ENCODE measurements at places on chromosomes 6 and 20.
A peak's percentile ranks its signal among the peaks of the same experiment; 100 is the strongest.

DNA sequence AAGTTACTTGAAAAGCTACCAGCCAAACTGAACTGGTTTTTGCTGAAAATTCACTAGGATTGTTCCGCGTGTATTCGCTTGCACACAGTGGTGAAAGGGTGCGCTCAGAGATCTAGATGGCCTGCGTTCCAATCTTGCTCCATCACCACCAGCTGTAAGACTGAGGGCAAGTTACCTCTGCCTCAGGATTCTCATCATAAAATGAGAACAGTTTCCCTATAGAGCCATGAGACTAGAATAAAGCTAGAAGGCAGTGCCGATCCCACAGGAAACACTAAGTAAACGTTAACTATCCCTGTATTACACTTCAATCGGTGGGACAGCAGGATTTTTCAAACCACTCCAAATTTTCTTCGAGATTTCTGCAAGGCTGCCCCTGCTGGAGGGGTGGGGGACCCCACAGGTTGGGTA lies 838 bp downstream of the AHCY start:
- DNase-seq = no peak

GRCh38 chr20:2402271-2402980 lies 21.7 kb downstream of the TGM6 start:
- no peak for DNase-seq

DNA sequence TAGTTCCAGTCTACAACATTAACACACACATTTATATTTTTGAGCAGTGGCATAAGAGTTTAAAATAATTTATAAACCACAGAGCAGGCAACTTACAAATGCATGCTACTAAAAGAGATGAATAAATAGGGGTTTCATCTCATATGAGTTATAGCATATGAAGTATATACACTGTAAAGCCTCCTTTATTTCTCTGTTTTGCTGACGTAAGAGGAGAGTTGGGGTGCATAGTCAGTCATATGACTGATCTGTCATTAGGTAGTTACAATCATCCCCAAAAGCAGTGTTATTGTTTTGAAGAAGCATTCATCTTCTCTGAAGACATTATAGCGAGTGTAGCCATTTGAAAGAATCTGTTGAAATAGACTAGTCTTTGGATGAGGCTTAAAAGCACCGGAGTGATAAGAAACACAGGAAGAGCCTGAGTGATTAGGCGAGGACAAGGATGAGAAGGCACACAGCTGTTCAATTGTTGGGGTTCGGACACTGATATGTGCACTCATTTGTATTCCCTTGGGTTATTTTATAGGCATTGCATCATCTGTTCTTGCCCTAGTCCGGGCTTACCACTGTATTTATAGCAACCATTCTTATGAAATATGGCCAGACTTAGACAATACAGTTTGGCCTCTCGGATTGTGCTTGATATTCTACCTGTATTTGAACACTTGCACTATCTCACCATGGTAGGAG lies 325.7 kb downstream of the SAMD5 start:
- no peak for DNase-seq

- DNase-seq = no peak
These were observed 607.3 kb upstream of the CITED2 start for GRCh38 chr6:139981768-139982181.

DNA sequence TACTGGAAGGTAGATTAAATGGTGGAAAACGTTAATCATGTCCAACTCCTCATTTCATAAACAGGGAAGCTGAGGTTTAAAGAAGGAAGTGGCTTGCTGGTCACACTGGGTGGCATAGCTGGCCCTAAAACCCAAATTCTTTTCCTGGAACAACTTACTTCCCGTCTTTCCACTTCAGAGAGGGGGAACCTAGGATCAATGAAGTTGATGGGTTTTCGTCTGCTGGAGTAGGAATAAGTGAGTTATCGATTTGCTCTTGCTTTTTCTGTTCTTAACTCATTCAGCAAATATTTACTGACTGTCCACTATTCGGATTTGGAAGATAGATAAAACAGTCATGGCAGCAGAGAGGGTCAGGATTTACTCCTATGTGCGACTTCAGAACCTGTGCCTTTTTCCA lies 1.2 kb upstream of the SYS1 start:
- no peak for DNase-seq

DNA sequence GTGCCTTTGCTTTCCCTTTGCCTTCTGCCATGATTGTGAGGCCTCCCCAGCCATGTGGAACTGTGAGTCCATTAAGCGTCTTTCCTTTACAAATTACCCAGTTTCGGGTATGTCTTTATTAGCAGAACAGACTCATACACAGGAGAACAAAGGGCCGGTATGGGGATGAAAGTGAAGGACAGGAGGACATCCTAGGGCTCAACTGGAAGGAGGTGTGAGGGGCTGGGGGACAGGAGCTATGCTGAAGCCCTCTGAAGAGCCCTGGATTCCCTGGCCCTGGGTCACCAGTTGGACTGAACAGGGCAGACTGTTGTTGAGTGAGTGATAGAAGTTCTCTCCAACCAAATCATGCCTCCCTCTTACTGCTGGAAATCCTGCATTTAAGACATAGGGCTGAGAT lies 105.8 kb downstream of the SCML4 start:
- DNase-seq = no peak

GRCh38 chr6:41066867-41067304 lies 5.3 kb downstream of the OARD1 start:
- peak; percentile 63 for DNase-seq

DNA sequence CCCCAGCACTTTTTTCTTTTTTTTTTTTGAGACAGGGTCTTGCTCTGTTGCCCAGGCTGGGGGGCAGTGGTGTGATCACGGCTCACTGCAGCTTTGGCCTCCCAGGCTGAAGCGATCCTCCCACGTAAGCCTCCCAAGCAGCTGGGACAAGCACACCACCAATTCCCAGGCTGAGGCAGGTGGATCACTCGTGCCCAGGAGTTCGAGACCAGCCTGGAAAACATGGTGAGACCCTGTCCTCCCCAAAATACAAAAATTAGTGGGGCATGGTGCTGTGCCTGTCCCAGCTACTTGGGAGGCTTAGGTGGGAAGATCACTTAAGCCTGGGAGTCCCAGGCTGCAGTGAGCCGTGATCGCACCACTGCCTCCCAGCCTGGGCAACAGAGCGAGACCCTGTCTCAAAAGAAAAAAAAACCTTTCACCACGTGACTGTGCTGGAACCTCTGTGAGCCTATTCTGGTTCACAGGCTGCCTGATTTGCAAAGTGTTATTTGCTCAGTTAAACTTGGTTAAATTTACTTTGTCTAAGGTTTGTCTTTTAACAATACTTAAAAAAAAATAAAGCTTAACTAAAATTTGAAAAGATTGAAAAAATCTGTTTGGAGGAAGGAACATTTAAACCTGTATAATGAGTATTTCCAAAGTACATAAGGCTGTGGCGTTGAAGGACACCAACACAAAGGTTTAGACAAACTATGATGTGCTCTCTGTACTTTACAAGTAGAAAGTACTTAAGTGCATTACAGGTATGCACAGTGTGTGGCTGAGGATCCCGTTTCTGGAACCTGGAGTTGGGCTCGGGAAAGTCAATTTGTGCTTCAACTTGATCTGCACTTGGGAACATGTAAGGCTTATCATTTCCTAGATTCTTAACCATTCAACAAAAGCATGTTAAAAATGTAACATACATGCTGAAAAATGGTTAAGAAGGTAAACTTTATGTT lies 55.0 kb downstream of the PPP1R3G start:
- DNase-seq = no peak

DNA sequence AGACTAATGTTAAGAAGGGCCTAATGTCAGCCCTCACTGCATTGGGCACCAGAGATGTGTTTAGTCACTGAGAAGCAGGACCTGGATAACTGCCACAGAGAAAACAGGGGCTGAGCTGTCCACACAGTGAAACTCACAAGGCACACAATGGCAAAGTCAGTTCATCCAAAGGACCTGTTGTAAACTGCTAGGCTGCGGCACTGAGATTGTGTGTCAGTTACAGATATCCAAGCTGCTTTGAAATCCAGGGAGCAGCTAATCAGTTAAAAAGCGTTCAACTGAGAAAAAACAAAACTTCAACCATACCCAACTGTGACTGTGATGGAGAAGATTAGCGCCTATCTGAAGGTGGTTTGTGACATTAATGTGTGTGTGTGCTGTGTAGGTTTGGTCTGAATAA lies 27.8 kb upstream of the TMEM14A start:
- no peak for DNase-seq

GRCh38 chr6:46584586-46584985 lies 68.0 kb downstream of the CYP39A1 start:
- no peak for DNase-seq

GRCh38 chr20:53578492-53579222 lies 15.0 kb downstream of the ZNF217 start:
- DNase-seq = no peak

- DNase-seq = no peak
These were observed 562 bp downstream of the GGT7 start for GRCh38 chr20:34871966-34872621.

DNA sequence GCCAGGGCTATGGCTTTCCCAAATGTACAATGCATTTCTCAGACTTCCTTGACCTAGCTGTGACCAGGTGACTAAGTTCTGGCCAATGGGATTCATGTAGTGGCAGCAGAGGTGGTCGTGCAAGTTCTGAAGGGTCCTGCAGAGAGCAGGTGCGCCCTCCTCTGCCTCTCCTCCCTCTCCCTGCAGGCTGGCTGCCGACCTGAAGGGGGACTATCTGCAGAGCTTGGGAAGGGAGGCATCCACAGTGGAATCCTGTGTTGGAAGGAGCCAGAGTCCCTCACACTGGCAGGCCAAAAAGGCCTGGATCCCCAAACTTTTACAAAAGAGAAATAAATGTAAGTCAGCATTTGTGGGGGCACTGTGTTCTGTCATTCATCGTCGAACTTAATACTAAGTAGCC lies 66.6 kb downstream of the CDH26 start:
- no peak for DNase-seq

DNA sequence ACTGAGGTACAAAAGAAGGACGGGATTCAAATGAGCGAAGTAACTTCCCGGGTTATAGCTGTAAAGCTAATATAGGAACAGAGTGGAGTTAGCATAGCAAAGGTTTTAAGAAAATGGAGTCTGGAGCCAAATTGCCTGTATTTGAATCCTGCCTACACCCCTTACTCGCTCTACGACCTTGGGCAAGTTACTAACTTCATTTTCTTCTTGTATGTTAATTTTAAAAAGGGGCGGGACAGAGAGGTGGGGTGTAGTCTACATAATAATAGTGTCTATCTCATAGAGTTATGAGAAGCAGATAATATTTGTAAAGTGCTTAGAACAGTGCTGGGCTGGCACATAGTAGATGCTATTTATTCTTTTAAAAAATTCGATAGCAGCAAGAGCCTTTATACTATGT lies 705 bp downstream of the ZSCAN23 start:
- DNase-seq = no peak

GRCh38 chr20:53840532-53840931 lies 229.9 kb downstream of the BCAS1 start:
- no peak for DNase-seq

DNA sequence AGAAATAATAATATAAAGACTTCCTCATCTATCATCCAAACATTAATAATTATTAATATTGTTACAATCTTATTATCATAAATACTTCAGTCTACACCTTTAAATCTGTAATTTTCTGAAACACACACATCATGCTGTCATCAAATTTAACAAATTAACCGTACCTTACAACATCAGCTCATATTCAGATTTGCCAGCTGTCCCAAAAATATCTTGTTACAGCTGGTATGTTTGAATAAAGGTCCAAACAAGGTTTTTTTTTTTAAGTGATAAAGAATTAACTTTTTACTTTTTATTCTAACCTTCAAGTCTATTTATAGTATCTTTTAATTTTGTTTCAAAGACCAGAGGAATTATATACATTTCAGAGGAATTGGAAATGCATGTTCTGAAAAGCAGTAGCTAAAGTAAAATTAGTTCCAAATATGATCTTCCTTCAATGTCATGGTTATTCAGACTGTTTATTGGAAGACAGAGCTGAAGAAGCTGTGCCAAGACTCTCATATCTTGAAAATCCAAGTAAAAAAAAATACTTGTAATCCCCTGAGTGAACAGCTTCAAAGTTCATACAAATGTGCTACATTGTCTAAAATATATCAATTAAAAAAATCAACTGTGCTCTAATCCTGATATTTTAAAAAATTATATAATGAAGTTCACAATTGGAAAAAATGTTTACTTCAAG lies 161.7 kb upstream of the BMP5 start:
- DNase-seq = no peak

- no peak for DNase-seq
These were observed 27.6 kb downstream of the SLC22A23 start for GRCh38 chr6:3429211-3429610.

- no peak for DNase-seq
These were observed 31.2 kb upstream of the MANEA start for GRCh38 chr6:95546148-95546547.

- no peak for DNase-seq
These were observed 150.0 kb downstream of the BTBD3 start for GRCh38 chr20:12067686-12068085.

DNA sequence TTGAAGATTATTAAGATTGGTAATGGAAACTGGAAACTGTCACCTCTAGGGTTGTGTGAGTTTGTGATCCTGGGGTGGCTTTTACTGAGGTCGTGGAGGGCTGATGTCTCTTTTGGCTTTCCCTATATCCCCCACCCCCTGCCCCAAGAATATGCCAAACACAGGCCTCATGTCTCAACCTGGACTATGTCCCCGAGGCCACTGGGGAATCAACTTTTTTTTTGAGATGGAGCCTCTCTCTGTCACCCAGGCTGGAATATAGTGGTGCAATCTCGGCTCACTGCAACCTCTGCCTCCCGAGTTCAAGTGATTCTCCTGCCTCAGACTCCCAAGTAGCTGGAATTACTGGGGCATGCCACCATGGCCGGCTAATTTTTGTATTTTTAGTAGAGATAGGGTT lies 83.3 kb upstream of the RALGAPA2 start:
- no peak for DNase-seq

GRCh38 chr20:40893610-40894236 lies 134.9 kb upstream of the TOP1 start:
- no peak for DNase-seq

- no peak for DNase-seq
These were observed 81.7 kb upstream of the AFDN start for GRCh38 chr6:167744681-167745669.

DNA sequence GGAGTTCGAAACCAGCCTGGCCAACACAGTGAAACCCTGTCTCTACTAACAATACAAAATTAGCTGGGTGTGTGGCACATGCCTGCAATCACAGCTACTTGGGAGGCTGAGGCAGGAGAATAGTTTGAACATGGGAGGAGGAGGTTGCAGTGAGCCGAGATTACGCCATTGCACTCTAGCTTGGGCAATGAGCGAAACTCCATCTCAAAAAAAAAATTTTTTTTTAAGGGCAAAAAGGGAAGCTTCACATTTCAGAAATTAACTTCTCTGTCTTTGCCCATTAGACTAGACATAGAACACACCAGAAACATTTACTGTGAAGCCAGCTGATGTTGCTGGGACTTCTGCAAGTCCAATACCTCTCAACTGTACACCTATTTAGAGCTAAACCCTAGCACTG lies 90.8 kb upstream of the HDAC2 start:
- DNase-seq = no peak

- DNase-seq = peak; percentile 5
These were observed 317.5 kb downstream of the UTRN start for GRCh38 chr6:144602523-144603180.
